ENCODE measurements at places on chromosomes 6 and 20. TPM values are rescaled to one million over a fixed set of nuclear protein-coding genes. Genes with fewer than 3 reads are reported as not detected.
A peak's percentile ranks its signal among the peaks of the same experiment; 100 is the strongest.

DNA sequence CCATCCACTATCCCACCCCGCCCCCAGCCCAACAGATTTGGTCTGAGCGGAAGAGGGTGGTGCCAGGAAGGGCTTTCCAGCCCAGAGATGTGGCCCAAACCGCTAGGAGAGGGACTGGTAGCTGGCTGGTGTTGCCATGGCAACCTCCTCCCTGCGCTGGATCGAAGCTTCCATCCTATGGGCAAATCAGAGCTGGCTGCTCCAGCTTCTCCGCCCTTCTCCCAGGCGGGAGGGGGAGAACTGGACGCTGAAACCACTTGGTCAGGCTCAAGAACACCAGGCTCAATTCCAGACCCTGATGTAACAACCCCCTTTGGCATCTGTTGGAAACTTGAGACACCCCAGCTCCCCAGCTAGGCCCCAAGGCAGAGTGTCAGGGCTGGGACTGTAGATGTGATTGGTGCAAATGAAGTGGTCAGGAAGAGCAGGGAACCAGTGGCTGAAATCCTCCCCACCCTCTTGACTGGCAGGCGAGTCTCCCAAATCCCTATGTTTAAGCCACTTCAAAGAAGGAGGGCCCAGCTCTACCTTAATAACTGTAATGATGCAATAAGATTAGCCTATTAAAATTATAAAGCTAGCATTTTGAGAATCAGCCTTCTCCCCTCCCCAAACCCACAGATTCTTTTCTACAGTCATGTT is 4.2 kb downstream of the RIMS4 start:
- peak; percentile 78 for DNase-seq

The MAP7 gene
- 40.0 TPM for total RNA-seq

GRCh38 chr20:57429580-57430200 is 38.5 kb downstream of the RBM38 start:
- no peak for DNase-seq

The HLA-DPA1 gene
- 200 TPM for total RNA-seq

The ZFP57 gene
- 1.1 TPM for total RNA-seq

The DDX43 gene
- 1.4 TPM for total RNA-seq

GRCh38 chr6:154930451-154930851 is 64.7 kb upstream of the TIAM2 start:
- DNase-seq = no peak

DNA sequence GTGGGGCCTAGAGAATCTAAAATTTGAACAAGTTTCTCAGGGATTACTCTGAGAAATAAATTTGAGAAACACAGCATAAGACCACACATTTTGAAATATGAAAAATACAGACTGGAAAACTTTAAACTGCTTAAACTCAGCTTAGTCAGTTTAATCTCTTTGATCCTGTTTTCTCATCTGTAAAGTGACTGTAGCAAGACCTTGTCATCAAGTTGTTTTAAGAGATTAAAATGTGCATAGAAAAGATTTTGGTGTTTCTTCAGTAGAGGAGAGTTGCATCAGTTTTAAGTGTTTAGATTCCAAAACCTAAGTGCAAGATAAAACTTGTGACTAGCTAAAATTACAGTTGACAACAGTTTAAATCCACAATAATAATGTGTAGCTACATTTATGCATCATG is 8.1 kb upstream of the BCKDHB start:
- no peak for DNase-seq

DNA sequence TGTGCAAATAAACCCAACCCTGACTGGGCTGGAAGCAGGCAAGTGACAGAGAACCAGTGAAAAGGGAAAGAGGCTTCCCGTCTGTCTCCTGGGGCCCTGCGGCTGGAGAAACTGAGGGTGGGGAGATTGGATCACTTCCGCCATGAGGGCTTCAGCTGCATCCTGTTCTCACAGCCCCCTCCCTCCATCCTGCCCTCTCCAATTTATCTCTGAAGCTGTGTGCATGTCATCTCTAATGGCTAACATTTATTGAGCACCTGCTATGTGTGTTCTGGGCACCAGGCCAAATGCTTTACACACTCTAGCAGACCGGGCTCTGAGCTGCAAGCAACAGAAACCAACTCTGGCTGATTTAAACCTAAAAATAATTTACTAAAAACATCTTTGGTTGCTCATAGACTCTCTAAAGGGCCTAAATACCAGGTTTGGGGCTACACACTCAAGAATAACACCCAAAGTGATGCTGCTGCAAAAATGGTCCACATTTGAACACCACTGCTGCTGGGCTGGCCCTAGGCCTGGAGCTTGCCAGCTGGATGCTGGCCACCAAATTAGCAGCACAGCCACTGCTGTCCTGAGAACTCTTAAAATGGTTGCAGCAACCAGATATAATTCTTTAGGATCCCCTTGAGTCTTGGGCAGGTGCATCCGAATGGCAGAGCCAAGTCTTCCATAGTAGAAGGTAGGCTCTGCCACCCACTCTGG is 123.6 kb upstream of the LRFN2 start:
- DNase-seq = no peak

The MCHR2 gene
- total RNA-seq = not detected

DNA sequence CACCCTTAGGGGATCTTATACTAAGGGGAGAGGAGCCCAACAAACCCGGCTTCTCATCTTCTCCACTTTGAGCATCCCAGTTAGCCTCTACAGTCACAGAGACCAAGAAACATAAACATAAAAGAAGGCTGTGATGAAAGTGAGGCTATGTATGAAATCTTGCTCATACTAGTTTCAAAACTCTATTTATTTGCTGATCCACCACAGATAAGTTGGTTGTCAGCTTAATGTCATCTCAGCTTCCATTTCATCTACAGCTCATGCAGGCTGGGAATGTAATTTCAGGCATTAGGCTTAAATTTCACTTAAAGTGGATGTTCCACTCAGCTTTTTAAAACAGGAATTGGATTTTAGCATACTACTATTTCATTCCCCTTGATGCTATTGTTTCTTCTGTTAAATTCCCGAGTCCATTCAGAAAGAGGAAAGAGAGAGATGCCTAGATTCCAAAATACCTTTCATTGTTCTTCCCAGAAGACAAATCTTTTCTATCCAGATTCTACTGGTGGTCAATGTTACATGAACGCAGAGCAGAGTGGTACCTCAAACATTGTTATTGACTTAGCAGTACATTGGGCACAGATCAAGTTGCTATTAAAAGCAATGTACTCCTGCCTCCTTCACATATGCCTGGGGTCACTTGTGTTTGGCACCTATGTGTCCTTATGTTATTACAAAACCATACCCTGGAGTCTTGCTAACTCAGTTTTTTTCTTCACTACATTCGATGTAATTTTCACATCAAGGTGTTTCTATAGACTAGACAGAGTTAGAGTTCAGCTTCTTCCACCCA is 149.0 kb downstream of the HACE1 start:
- DNase-seq = no peak

GRCh38 chr6:156876302-156876701 is 99.1 kb downstream of the ARID1B start:
- no peak for DNase-seq

Measured in kidney (tissue), 22 donors.